Activated CD4-positive, alpha-beta T cell treated with anti-CD3 and anti-CD28 coated beads for 36 hours (primary cell): ENCODE measurements at places on chromosomes 2 and 18. TPM values are rescaled to one million over a fixed set of nuclear protein-coding genes. Genes with fewer than 3 reads are reported as not detected.

RAB17 gene
- 0.30 TPM for total RNA-seq

- H3K4me3 ChIP-seq = no peak overlapping the region
- DNase-seq = no peak
- H3K36me3 ChIP-seq = no peaks in the 10 kb centered on the region
- H3K27me3 ChIP-seq = no peaks in the 10 kb centered on the region
Observed at GRCh38 chr2:24380820-24381219, 20.5 kb upstream of the ITSN2 start.

DNA sequence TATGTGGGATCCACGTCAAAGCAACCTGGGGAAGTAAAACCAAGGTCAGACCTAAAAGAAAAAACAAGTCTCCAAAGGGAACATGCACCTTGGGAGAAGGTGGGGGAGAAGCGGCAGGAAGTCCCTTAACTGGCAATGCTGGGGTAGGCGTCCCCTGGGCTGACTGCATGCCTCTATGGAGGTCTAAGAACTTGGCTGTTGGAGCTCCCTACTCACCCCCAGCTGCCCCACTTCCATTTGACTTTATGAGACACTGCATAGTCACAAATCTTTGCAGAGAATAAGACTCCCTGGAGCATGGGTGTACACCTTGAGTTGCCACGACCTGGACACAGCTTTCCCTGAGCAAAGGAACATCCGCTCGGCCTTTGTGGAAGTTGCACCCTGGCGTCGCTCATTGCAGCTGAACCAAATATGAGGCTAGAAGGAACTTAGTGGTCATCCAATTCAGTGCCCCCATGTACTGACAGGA is 2.8 kb downstream of the CAPN14 start:
- H3K27me3 ChIP-seq = peaks cover 2% of the 10 kb centered on the region
- H3K4me1 ChIP-seq = peaks cover 17% of the 10 kb centered on the region
- no peak overlapping the region for H3K4me3 ChIP-seq
- H3K27ac ChIP-seq = no peak overlapping the region
- no peaks in the 10 kb centered on the region for H3K36me3 ChIP-seq

DNA sequence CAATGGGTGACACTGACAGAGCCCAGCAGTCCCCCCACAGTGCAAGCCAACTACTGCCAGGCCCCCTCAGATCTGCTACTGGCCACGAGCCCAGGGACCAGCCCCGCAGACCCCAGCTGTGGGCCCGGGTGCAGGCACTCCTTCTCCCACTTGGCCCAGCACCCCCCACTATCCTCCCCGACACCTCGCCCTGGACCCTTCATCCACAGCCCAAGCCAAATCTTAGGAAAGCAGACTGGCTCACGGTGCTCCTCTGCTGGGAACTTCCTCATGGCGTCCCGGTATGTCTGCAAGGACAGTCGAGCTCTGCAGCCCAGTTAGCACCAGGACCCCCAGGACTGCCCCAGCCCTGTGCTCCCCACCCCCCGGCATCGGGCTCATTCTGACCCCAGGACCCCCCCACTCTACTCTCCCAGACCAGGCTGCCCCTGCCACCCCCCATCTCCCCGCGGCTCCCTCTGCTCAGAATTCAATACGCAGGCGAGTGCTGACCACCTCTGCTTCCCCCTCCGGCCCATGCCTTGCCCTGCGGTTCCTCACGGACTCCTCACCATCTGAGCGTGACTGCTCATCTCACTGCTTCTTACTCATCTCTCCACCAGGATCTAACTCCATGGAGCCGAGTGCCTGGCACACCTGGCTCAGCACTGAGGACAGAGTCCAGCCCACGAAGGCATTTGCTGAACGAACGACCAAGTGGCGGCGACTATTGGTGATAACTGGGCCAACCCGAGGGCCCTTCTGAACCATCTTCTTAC is 85.7 kb downstream of the PXDN start:
- H3K27ac ChIP-seq = no peak overlapping the region
- H3K4me3 ChIP-seq = no peak overlapping the region
- H3K36me3 ChIP-seq = no peaks in the 10 kb centered on the region
- DNase-seq = no peak

GRCh38 chr18:24031916-24032315 is 17.4 kb downstream of the TTC39C start:
- peaks cover 78% of the 10 kb centered on the region for H3K4me1 ChIP-seq
- peaks cover 8% of the 10 kb centered on the region for H3K36me3 ChIP-seq
- H3K27ac ChIP-seq = no peak overlapping the region
- no peak overlapping the region for H3K4me3 ChIP-seq

- H3K27ac ChIP-seq = no peak overlapping the region
- H3K27me3 ChIP-seq = peaks cover 2% of the 10 kb centered on the region
- no peak overlapping the region for H3K4me3 ChIP-seq
- H3K36me3 ChIP-seq = no peaks in the 10 kb centered on the region
Observed at GRCh38 chr18:73848656-73849055, 299.0 kb downstream of the FBXO15 start.

DNA sequence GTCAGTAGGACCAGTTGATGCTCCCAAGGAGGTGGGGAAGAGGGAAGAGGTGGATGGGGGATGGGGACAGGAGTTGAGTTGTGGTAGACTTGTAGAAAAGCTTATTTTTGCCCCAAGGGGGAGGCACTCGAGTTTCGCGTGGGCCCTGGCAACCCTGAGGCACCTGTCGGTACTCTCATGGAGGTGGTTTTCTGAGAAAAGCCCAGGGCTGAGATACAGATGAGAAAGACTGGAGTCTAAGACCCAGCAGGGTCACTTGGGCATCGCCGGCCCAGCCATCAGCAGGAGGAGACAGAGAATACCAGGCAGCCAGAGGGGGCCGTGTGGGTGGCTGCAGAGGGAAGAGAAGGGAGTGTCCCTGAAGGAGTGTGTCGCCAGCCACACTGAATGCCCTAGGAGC is 57.7 kb upstream of the HPCAL1 start:
- no peak for DNase-seq
- no peaks in the 10 kb centered on the region for H3K27me3 ChIP-seq
- H3K36me3 ChIP-seq = no peaks in the 10 kb centered on the region
- no peaks in the 10 kb centered on the region for H3K4me1 ChIP-seq
- H3K27ac ChIP-seq = no peak overlapping the region

- peaks cover 59% of the 10 kb centered on the region for H3K36me3 ChIP-seq
- H3K27me3 ChIP-seq = no peaks in the 10 kb centered on the region
- no peak overlapping the region for H3K4me3 ChIP-seq
- peak; percentile 50 for DNase-seq
Observed at GRCh38 chr18:2932247-2933181, 80.4 kb downstream of the LPIN2 start.

- no peak overlapping the region for H3K27ac ChIP-seq
- H3K36me3 ChIP-seq = peaks cover 2% of the 10 kb centered on the region
- no peaks in the 10 kb centered on the region for H3K27me3 ChIP-seq
- H3K4me3 ChIP-seq = no peak overlapping the region
- no peaks in the 10 kb centered on the region for H3K4me1 ChIP-seq
- no peak for DNase-seq
Observed at GRCh38 chr2:240467659-240468302, 32.3 kb downstream of the GPC1 start.

GRCh38 chr2:198861080-198861479 is 596.7 kb downstream of the SATB2 start:
- no peaks in the 10 kb centered on the region for H3K36me3 ChIP-seq
- H3K27ac ChIP-seq = no peak overlapping the region
- H3K27me3 ChIP-seq = no peaks in the 10 kb centered on the region
- no peaks in the 10 kb centered on the region for H3K4me1 ChIP-seq
